NCI-H1694 (cell line): ENCODE measurements at places on chromosomes 2 and 18.
A peak's percentile ranks its signal among the peaks of the same experiment; 100 is the strongest.

DNA sequence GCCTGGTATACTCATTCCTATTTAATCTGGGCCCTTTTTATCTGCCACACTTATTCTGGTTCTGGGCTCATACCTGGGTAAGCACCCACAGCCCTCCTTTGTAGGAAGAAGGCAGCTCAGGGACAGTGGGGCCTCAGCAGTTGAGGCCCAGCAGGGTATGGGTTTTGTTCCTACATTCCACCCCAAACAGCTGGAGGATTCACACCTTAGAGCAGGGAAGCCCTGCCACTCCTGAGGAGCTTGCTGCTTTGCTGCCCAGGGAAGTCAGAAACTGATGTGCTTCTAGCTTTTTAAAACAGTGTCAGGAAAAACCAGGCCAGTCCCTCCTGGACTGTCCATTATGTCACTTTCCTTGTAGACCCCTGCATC is 1.2 kb upstream of the LBX2 start:
- DNase-seq, result no peak

GRCh38 chr18:51361130-51361860 is 163.8 kb upstream of the MEX3C start:
- no peak for DNase-seq

DNA sequence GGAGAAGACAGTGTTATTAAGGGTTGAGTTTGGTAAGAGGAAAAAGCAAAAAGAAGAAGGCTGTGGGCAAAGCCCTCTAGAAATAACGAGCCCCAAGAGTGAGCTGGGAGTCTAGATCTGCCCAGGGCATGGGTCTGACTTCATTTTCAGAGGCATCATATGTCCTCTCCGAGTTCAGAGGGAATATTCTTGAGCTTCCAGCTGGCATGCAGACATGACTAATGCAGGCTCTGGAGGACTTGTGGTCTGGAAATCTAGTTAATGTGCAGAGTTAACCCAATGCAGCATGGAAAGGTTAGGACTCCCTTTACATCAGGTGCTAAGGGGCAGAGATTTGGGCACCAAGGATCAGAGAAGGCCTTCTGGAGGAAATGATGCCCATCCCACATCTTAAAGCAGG is 7.3 kb downstream of the ACMSD start:
- no peak for DNase-seq

DNA sequence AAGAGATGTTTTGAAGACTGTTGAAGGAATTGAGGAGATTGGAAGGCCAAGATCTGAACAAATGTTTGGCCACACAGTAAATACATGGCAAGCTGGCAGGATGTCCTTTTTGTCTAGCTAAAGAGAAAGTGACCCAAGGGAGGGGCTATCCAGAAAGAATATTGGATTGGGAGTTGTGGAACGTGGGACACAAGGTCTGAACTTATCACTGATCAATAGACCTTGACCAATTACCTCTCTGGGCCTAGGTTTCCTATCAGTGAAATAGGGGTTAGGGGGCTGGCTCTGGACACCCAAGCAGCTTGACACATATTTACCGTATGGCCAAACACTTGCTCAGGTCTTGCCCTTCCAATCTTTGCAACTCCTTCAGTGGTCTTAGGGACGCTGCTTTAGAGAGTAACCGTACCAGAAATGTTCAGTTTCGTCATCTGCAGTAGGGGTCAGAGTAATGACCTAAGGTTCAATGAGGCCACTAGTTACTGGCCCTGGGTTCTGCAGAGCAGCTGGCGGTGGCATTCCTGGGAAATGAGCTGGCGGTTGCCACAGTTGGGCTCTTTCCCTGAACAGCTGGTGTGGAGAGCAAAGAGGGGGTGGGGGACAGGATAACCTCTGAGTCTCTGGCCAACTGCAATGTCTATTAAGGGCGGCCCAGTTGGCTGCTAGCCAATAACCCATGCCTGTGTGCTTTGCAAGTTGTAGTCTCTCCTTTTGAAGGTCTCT is 70.1 kb upstream of the STPG4 start:
- peak; percentile 89 for DNase-seq

DNA sequence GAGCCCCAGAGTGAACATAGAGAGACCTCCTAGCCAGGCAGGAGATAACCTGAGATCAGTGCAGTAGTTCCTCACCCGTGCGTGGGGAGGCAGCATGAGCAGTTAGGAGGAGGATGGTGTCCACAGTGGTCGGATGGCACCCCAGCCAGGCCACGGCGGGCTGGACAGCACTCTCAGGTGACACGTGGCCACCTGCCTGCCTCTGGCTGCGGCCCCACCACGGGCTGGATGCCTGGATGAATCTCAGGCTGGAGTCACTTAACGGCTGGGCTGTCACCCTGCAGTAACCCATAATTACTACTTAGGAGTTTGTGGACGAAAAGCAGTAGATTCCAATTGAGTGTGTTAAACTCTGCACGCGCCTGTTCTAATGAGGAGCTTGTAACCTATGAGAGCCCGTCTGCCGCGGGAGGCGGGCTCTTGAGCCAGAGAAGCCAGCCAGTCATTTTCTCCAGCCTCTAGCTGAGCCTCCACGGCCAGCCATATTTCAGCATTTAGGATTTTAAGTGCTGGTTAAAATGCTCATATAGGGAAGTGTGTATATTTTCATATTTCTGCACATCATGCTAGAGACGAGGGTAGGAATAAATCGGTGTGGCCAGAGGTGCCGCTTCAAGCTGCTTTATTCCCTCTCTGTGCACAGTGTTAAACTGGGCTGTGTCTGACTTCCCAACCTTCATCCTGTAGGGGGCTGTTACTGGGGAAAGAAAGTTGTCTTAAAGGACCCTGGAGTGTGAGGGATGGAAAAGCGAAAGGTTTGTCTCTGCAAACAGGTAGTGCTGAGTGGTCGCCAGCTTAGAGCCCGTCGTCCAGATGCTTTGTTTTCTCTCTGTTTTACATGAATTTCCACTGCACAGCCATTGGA is 144.0 kb downstream of the GLI2 start:
- DNase-seq, result no peak

GRCh38 chr2:145407-145806 is 99.1 kb upstream of the FAM110C start:
- no peak for DNase-seq

DNA sequence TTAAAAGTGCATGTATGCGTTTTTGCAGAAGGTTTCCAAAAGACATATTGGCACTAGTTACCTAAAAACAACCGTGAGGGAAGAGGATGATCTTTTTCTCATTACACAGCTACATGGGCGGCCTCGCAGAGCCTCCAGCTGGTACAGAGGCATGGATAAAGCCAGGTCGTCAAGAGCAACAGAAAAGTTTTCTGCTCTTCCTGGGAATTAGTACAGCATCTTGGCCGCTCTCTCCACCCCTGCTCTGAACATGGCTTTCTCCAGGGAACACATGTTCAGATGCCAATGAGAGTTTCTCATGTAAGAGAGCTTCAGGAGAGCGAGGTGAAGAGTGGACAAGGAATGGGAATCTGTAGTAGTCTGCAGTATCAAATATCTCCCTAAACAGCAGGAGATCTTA is 108.4 kb downstream of the ZEB2 start:
- no peak for DNase-seq

GRCh38 chr2:46806526-46806925 is 109.1 kb downstream of the MCFD2 start:
- no peak for DNase-seq

- DNase-seq, result peak; percentile 86
These were observed 2.3 kb downstream of the NEUROD1 start for GRCh38 chr2:181677912-181678586.

- no peak for DNase-seq
These were observed 109.1 kb downstream of the POLE4 start for GRCh38 chr2:75067506-75067905.

GRCh38 chr2:170818036-170818751 is 1.5 kb downstream of the GAD1 start:
- no peak for DNase-seq

GRCh38 chr18:49185623-49186022 is 234.9 kb upstream of the SMAD7 start:
- no peak for DNase-seq

DNA sequence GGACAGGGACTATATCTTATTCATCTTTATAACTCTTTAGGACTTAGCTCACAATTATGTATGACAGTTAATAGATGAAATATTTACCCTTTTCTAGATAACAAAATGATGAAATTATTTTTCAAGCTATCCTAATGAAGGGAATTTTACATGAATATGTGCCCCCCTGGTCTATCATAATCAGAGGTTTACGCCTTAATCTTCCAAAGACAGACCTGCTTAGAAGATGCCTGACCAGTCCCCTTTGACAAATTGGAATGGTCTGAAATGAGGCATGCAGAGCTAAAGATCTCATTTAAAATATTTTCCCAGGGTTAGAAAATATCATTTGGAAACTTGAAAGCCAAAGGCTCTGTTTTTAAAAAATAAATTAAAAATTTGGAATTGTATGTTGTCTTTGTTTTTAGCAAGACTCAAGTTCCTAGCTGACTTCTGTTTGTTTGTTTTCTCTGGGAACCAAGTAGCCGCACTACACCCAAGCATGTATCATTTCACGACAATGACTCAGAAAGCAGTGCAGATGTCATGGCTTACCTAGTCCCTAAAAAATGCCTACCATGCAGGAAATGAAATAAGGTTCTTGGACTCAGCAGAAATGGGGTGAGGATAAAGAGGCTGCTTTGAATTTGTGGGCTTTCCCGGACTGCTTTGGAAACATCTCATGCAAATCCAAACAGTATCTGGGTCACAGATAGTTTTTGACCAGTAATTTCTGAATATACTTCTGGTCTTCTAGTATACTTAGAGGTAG is 162.1 kb downstream of the ZEB2 start:
- no peak for DNase-seq
